Stimulated activated CD4-positive, alpha-beta T cell treated with anti-CD3 and anti-CD28 coated beads, Interleukin-12 subunit alpha, Interleukin-12 subunit beta, amount 100 ng/mL, for 48 hours (primary cell): ENCODE measurements at places on chromosomes 3 and 15.

DNA sequence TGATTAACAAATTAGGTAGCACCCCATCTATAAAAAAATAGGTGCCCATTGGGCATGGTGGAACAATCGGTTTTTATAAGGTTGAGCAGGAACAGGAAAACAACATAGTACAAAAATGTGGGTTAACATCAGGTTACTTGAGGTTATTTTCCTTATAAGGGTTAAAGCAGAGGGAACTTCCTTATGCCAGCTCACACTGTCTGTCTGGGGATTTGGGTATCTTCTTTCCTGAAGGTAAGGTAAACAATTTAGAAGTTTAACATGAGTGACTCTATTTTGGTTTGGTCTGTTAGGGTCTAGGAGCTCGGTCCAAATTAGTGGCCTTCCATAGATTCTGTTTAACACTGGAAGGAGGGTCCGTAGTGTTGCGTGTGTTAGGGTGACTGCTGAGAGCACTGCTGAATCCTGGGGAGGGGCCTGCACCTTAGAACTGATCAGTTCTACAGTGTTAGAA lies 14.7 kb downstream of the CHD2 start:
- no peak for DNase-seq

- DNase-seq: no peak
These were observed 43.4 kb downstream of the CDIN1 start for GRCh38 chr15:36622836-36623235.

- no peak for DNase-seq
These were observed 1132.5 kb downstream of the TUSC7 start for GRCh38 chr3:117842086-117842485.

- no peak for DNase-seq
These were observed 65.6 kb downstream of the WDR72 start for GRCh38 chr15:53693729-53694475.

DNA sequence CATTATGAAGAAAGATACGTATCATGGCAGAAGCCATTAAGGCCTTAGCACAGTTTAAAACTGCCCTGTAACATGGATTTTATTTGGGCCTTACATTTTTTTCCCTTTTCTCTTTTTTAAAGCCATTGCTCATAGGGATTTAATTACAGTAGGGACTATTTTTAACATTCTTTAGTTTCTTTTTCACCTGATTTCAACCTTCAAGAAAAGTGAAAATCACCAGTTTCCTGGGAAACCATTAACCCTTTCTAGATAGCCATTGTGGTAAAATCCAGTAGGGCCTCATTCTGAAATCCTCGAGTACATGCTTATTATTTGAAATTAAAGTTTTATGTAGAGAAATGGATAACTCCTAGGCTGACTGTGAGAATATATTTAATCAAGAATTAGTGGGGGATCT lies 3.1 kb downstream of the SPRED1 start:
- no peak for DNase-seq

- DNase-seq: no peak
These were observed 1417.0 kb upstream of the ALCAM start for GRCh38 chr3:103949693-103950092.

DNA sequence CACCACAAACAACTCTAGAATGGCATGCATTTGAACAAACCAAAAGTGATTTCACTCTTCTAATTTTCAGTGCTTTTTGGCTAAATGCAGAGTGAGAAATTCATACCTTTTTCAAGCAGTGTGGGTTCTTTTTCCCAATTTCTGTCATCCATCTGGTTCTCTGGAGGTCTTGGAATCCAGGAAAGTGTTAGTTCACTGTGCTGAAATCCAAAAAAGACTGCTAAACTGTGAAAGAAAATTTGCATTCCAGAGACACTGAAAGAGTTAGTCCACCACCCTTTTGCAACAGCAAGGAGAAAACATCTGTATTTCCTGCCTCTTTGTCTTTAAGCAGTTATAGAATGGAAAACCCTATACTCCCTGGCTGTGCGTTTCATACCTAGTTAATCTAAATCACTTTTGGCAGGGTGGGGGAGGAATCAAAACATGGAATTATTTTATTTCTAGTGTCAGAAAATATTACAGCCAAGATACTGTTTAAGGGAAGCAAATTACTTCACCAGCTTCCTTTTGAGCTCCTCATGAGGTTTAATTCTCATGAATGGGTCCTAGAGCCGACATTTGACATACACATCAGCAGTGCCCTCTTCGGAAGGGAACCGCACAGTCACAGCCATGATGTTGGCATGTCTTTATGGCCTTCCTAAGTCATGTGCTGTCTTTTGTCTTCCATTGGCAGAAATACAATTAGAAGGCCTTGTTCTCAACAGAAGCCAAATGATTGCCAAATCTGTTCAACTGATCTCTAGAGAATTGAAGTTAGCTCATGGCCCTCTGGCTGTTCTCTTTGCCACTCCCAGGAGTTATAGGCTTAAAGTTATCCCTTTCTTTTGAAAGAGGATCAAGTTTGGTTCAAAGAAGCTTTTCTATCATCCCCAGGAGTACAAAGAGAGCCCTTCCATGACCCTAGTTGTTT lies 317.7 kb upstream of the TPRG1 start:
- no peak for DNase-seq

DNA sequence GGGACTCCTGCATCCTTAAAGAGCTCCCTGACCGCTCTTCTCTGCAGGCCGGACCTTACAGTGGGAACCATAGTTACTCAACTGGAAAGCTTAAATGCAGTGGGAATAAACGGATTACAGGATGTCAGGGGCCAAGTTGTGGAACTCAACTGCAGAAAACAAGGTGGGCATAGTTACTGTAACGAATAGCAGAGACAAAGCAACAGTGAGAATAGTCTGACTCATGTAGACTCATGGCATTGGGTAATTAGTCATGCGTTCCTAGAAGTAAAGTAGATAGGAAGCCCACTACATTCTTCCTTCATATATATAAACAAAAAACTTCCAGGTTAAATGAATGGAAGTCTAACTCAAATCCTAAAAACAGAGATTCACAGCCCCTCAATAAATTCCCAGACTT lies 95.5 kb upstream of the CHRNA7 start:
- DNase-seq: no peak

GRCh38 chr3:179957264-179957845 lies 79.4 kb downstream of the PEX5L start:
- no peak for DNase-seq

- no peak for DNase-seq
These were observed 1.8 kb upstream of the CCR1 start for GRCh38 chr3:46209746-46210470.

GRCh38 chr3:125125821-125126245 lies 70.0 kb upstream of the HEG1 start:
- DNase-seq: no peak

- no peak for DNase-seq
These were observed 20.4 kb downstream of the KPNA4 start for GRCh38 chr3:160544844-160545503.

GRCh38 chr3:173502983-173503568 lies 105.5 kb downstream of the NLGN1 start:
- no peak for DNase-seq

- no peak for DNase-seq
These were observed 5.9 kb downstream of the STOML1 start for GRCh38 chr15:73986055-73986775.

DNA sequence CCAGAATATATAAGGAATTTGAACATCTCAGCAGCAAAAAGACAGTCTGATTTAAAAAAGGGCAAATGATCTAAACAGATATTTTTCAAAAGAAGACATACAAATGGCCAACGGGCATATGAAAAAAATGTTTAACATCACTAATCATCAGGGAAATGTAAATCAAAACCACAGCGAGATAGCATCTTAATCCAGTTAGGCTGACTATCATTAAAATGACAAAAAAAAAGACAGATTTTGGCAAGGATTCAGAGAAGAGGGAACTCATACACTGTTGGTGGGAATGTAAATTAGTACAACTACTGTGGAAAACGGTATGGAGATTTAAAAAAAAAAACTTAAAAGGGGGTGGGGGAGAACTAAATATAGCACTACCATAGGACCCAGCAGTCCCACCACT lies 47.9 kb downstream of the RNF13 start:
- DNase-seq: no peak

DNA sequence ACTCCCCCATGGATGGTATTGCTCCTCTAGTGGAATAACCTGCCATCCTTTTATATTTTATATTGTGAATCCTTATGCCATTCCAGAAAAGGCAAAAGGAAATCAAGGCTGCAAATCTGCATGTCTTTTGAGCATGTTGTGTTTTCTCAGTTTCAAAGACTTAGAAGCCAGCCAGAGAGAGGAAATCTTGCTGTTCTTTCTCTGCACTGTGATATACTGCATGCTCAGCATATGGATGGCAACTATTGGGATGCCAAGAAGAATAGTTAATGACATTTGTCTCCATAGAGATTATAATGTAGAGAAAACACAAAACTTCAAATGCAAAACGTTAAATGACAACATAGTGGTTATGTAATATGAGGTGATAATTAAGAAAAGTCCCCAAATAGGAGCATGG lies 106.0 kb upstream of the NUDT16 start:
- no peak for DNase-seq

DNA sequence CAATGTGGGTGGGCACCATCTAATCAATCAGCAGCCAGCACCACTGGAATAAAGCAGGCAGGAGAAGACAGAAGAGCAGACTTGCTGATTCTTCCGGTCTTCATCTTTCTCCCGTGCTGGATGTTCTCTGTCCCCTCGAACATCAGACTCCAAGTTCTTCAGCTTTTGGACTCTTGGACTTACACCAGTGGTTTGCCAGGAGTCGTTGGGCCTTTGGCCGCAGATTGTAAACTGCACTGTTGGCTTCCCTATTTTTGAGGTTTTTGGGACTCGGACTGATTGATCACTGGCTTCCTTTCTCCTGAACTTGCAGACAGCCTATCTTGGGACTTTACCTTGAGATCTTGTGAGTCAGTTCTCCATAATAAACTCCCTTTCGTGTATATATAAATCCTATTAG lies 292.8 kb downstream of the BCHE start:
- no peak for DNase-seq

DNA sequence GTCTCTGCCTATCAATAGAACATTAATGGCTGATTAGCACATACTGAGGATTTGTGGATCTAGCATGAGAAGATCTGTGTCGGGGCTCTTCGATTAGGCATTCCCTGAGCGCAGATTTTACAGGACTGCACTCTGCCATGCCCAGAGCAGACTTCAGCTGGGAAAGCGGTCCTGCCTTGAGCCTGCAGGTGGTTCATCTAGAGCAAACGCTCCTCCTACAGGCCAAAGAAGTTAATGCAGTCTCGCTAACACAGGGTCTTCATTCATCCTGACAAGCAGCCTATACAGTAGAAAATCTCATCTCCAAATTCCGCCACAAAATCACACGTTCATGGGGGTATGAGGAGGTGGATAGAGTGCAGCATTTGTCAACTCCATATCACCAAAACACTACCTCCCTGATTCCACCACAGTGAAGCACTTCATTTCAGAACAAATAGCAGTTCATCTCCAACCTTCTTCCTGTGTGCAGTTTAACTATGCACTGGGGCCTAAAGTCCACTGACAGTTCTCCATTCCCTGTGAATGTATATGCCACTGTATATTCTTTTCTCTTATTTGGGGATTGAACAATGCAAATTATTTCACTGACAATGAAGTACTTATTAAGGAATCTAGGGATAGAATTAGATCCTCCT lies 405.8 kb downstream of the IGSF11 start:
- no peak for DNase-seq

DNA sequence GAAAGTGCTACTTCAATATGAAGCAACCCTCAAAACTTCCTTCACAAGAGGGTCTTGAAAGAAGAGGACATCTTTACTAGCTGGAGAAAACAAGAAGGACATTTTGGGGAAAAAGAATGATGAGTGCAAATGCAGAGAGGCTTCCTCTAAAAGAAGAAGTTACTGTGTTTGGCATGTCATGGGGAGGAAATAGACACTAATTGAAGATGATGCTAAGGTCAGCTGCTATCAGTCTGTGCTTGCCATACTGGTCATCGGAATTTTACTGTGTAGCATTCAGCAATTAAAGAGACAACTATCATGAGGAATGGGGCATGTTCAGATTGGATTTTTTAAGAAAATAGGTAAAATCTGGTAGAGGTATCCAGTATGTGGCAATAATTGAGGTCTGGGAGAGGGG lies 60.0 kb downstream of the THRB start:
- no peak for DNase-seq

DNA sequence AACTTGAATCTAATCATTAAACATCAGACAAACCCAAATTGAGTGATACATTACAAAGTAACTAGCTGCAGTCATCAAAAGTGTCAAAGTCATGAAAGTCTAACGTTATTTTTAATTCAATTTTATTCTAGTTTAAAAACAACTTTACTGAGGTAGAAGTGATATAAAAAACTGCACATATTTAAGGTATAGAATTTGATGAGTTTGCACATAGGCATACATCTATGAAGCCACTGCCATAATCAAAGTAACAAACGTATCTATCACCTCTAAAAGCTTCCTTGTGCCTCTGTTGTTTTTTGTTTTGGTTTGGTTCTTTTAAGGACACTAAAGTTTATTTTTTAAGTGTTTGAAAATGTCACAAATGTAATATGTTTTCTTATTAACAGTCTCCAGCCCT lies 130.9 kb downstream of the DLG1 start:
- DNase-seq: no peak

DNA sequence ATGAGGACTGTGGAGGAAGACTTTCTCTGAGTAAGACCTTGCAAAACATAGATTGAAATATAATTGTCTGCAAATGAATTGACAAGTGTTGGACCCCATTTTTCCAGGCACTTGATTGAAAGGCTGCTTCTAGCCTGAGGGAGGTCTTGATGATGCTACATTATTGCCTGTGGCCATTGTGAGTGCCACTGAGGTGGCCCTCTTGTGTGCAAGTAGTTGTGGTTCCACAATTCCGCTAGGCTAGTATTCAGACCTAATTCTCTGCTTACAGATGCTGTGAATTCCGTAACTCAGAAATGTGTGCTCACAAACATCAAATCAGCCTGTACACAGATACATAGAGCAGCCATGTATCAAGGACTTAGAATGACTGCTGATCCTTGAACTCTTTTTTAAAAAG lies 34.7 kb downstream of the FNDC3B start:
- no peak for DNase-seq

GRCh38 chr3:49498648-49499047 lies 28.6 kb downstream of the DAG1 start:
- no peak for DNase-seq

DNA sequence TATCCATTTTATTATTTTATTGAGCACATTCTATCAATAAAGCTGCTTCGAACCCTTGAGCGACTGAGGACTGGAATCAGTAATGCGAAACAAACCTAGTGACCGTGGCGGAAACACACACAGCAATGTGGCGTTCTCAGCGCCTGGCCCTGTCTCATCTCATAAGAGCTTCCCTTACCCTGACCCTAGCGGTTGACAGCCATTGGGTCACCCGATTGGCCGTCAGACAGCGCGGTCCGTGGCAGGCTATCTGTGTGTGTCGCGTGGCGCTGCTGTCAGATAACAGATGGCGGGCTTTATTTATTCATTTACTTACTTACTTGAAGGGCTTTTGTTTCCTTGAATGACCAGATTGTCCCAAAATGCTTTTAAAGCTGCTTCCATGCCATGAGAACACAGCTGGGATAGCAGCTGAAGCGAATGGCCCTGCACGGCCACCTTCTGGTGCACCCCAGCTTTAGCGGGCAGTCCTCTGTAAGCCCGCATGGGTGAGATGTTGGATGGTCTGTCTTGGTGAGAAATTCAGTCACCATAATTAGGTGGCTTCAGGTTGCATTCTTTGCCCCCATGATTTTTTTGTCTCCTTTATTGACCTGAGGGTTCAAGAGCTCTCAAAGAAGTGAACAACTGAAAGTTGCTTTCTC lies 215.5 kb upstream of the BHLHE40 start:
- no peak for DNase-seq
